HuH-7.5 (cell line): ENCODE measurements at places on chromosomes 1 and 21.

- DNase-seq, result peak; percentile 14
Measured at GRCh38 chr21:15826147-15826780, 96.5 kb downstream of the USP25 start.

DNA sequence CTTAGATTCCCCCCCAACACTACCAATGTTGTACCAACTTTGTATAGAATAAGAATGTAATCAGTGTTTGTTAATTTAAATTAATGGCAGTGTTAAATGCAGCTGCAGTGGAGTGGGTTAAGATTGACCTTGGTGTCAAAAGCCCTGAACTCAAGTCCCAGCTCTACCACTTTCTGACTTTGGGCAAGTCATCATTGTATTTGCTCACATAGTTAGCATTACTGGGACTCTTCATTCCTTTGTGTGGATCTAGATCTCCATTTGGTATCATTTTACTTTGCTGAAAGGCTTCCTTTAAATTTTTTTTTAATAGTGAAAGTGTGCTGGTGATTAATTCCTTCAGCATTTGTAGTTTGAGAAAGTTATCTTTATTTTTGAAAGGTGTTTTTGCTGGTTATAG, 22.2 kb upstream of the PHGDH start:
- DNase-seq, result no peak

DNA sequence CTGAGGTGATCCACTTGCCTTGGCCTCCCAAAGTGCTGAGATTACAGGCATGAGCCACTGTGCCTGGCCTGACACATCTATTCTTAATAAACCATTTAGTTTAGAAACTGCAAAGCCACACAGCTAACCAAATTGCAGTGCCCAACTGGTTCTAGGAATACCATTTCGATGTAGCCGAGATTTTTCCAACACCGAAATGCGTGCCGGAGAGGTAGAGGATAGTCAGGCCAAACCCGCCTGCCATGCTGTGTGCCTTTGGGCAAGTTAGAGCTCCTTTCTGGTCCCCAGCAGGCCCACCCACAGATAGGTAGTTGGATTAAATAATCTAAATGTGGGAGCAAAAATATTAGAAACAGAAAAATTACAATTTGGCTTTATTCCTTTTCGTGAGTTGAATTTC, 254.4 kb downstream of the FOXD2 start:
- DNase-seq, result no peak

- DNase-seq, result no peak
Measured at GRCh38 chr1:117146575-117147340, 25.2 kb upstream of the TRIM45 start.

DNA sequence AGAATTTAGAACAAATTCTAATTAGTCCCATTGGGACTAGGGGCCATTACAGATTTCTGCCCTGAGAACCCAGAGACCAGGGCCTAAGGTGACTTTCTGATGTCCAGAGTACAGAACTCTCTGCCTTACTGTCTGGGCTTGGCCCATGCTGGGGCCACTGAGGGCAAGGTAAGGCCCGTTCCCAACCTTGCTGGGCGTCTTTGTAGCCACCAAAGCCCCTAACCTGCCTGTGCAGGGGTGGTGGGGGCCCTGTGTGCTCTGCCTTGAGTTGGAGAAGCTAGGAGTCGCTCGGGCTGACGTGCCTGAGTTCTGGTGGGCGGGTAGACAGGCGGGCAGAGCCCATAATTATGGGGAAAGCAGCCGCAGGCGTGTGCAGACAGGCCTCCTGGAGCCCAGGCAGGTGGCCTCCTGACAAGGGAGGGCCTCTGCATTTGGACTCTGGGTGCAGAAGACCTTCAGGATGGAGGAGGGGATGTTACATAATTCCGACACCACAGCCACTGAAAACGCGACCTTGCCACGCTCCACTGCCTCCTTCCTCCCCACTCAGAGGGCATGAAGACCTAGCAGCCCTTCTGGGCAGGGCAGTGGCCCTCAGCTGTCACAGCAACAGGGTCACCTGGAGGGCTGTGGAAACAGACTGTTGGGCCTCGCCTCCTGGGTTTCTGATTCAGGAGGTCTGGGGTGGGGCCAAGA, 239.9 kb upstream of the TMEM51 start:
- DNase-seq, result no peak
